ENCODE measurements at places on chromosomes 11 and 22. TPM values are rescaled to one million over a fixed set of nuclear protein-coding genes. Genes with fewer than 3 reads are reported as not detected.

DNA sequence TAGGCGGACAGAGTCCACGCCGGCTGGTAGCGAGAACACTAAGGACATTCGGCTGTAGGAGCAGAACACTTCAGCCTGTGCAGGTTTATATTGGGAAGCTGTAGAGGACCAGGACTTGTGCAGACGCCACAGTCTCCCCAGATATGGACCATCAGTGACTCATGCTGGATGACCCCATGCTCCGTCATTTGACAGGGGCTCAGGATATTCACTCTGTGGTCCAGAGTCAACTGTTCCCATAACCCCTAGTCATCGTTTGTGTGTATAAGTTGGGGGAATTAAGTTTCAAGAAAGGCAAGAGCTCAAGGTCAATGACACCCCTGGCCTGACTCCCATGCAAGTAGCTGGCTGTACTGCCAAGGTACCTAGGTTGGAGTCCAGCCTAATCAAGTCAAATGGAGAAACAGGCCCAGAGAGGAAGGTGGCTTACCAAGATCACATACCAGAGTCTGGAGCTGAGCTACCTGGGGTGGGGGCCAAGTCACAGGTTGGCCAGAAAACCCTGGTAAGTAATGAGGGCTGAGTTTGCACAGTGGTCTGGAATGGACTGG, 17.2 kb downstream of the P2RY2 start:
- H3K27me3 ChIP-seq: no peaks in the 10 kb centered on the region
- no peak overlapping the region for H3K4me3 ChIP-seq
- H3K4me1 ChIP-seq: peaks cover 15% of the 10 kb centered on the region
- H3K27ac ChIP-seq: no peak overlapping the region
- H3K36me3 ChIP-seq: no peaks in the 10 kb centered on the region

MS4A12 gene
- total RNA-seq: not detected

DNA sequence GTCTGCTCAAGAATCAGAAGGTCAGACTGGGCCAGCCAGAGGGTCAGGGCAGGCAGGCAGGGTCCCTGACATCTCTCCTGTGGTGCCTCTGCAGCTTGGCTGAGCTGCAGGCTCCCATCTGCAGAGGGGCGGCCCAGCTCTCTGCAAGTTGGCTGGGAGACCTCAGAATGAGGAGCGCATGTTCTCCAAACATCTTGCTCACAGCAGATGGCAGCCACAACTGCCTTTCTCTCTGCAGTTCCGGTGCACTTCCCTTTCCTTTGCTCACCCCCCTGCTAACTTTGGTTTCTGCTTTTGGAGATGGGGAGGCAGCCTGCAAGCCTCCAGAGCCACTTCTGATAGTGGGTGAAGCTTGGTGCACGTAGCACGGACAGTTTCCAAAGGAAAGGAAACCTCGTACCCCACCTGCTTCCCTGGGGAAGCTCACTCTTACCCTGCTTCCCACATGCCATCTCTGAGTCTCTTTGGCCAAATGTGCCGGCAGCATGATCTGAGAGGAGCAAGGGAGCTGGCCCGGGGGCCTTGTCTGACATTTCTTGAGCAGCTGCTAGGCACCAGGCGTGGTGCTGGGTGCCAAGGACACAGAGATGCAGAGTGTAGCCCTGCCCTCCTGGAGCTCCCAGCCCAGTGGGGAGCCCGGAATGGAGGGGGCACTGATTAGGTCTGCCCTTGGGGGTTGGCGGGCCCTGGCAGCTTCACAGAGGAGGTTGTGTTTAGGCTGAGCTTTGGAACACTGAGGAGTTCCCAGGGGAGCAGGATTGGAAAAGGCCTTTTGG, 18.2 kb downstream of the DAGLA start:
- H3K27me3 ChIP-seq: no peaks in the 10 kb centered on the region
- H3K36me3 ChIP-seq: peaks cover 21% of the 10 kb centered on the region
- H3K27ac ChIP-seq: peak overlapping the region; percentile 87
- no peak overlapping the region for H3K4me3 ChIP-seq
- no peak for DNase-seq

DNA sequence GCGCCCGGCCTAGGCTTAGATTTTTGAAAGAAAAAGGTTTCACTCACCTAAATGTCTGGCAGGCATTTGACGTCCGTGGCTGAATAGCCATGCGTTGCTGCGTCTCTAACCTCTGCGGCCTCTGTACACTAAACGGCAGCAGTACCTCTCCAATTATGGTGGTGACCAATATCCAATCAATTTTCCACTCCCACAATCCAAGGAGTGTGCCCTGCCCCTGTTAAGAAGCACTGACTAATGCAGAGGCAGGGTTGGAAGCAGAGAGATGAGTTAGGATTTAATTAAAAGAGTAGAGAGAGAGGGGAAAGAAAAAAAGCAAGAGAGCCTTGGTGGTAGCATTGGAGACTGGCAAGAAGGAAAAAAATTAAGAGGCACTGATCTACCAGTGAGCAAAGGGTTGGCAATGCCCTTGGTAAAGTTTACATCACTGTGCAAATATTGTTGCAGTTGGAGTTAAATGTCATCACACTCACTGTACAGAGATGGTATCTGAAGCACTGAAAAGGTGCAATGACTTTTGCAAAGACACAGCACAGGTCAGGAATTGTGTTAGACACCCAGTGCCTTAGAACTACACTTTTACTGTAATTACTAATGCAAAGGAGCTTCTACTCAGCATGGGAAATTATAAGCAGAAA, 526.7 kb downstream of the NTM start:
- H3K4me3 ChIP-seq: no peak overlapping the region
- H3K27ac ChIP-seq: no peak overlapping the region
- H3K36me3 ChIP-seq: no peaks in the 10 kb centered on the region
- no peak for DNase-seq

DNA sequence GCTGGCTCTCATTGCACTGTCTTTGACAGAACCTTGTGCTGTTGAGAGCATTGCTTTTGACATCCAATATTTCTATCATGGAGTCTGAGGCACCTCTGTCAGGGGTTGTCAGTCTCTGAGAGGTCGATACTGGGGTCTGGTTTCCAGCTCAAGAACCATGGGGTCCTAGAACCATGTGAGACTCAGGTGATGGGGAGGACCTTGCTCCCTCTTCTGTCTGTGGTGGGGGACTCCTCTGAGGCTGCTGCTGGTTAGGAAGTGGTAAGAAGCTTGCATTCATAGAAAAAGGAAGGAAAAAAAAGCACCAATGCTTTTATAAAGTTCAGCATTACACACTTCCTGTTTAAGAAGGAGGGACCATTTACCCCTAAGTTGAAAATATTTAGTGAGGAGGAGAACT, 91.8 kb upstream of the CD44 start:
- H3K36me3 ChIP-seq: no peaks in the 10 kb centered on the region
- no peak overlapping the region for H3K4me3 ChIP-seq
- no peaks in the 10 kb centered on the region for H3K27me3 ChIP-seq

GRCh38 chr22:38860283-38861169, 11.5 kb downstream of the CBX6 start:
- H3K36me3 ChIP-seq: peaks cover 51% of the 10 kb centered on the region
- H3K4me1 ChIP-seq: peaks cover 14% of the 10 kb centered on the region
- no peaks in the 10 kb centered on the region for H3K27me3 ChIP-seq
- H3K27ac ChIP-seq: peak overlapping the region; percentile 56
- H3K4me3 ChIP-seq: peak overlapping the region; percentile 15
- DNase-seq: peak; percentile 45

GRCh38 chr11:34264303-34265110, 93.3 kb downstream of the ABTB2 start:
- no peak overlapping the region for H3K4me3 ChIP-seq
- H3K27ac ChIP-seq: peak overlapping the region; percentile 98
- no peaks in the 10 kb centered on the region for H3K27me3 ChIP-seq
- H3K4me1 ChIP-seq: peaks cover 56% of the 10 kb centered on the region
- peaks cover 27% of the 10 kb centered on the region for H3K36me3 ChIP-seq

DNA sequence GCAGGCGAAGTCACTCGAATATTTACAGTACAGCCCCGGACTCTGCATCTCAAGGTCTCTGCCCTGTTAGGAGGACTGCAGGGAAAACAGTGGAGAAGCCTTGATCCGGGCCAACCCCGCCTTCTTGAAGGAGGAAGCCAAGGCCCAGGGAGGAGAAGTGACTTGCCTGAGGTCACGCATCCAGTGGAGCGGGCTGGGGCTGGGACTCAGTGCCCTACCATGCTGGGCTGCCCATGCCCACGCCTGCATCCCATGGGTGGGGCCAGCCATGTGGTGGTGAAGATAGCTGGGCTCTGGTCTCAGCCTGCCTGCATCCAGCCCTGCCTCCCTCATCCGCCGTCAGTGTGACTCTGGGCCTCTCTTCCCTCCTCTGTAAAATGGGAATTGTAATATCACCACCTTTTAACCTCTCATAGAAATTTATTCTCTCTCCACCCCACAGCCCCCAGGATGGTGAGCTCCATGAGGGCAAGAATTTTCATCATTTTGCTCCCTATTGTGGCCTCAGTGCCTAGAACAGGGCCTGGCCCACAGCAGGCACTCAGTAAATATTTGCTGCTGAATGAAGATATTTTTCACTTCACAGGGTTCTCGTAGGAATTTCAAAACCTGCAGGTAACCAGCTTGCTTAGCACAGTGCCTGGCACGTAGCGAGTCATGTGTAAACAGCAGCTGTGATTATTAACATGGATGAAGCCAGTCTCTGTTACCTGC, 57.3 kb downstream of the OTOG start:
- H3K4me1 ChIP-seq: peaks cover 8% of the 10 kb centered on the region
- H3K27ac ChIP-seq: no peak overlapping the region
- DNase-seq: no peak
- H3K27me3 ChIP-seq: peaks cover 60% of the 10 kb centered on the region
- H3K4me3 ChIP-seq: no peak overlapping the region

DNA sequence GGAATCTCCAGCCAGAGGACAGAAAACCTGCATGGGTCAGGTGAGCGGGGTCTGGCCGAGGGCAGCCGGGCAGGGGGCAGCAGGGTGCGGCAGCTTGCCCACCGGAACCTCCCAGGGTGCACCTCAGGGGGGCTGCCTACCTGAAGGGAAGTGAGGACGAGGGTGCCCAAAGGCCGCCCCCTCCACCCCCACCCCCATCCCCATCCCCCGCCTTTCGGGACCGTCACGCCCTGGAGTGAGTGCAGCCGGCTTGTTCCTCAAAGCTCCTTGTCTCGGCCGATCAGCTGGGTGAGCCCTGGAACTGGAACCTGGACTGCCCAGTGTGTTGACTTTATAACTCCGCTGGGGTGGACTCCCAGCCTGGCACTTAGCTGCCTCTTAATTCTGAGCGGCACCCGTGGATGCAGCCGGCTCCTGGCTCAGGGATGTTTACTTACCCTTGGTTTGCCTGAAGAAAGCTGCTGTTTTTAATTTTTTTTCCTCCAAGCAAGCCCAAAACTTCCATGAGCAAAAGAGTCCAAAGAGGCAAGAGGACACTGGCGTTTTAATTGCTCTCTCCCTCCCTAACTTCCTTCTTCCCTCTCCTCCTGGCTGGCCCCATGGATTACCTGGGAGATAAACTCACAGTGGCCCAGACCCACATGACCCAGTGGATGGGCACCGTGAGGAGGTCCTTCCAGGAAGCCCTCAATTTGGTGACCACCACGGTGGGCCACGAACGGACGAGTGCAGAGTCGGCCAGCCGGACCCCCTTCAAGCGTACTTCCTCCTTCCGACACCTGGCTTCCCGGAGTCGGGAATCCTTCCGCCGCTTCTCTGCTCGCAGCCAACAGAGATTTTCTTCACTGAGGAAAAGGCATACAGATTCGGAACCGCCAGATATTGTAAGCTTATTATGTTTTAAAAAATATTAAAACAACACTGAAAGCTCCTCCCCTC, 87.8 kb upstream of the CRYBB3 start:
- H3K4me1 ChIP-seq: peaks cover 40% of the 10 kb centered on the region
- H3K27ac ChIP-seq: peak overlapping the region; percentile 100
- peak overlapping the region; percentile 88 for H3K4me3 ChIP-seq

- peaks cover 9% of the 10 kb centered on the region for H3K4me1 ChIP-seq
- no peak overlapping the region for H3K27ac ChIP-seq
- H3K36me3 ChIP-seq: no peaks in the 10 kb centered on the region
- H3K27me3 ChIP-seq: no peaks in the 10 kb centered on the region
Observed at GRCh38 chr11:15711311-15711710, 596.6 kb downstream of the INSC start.

DNA sequence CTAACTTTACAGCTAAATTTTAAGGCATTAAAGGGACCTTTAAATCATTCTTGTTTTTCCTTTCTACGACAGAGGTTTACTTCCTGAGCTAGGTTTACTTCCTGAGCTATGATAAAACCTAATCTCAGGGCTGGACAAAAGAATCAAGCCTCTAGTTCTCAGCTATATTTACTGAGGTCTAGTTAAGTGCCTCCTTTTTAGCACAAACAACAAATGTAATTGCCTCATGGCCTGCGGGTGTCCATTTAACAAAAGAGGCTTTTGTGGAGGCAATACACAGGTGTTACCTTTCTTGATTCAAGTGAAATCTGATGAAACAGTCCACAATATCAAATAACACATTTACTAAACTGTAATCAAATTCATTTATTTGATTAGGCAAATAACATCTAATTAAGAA, 67.3 kb downstream of the IMMP1L start:
- H3K36me3 ChIP-seq: no peaks in the 10 kb centered on the region
- DNase-seq: no peak
- no peaks in the 10 kb centered on the region for H3K4me1 ChIP-seq
- H3K4me3 ChIP-seq: no peak overlapping the region
- no peaks in the 10 kb centered on the region for H3K27me3 ChIP-seq
- H3K27ac ChIP-seq: no peak overlapping the region

HPX gene
- total RNA-seq: 0.45 TPM

- no peak overlapping the region for H3K27ac ChIP-seq
- H3K36me3 ChIP-seq: peaks cover 5% of the 10 kb centered on the region
- DNase-seq: no peak
- peaks cover 9% of the 10 kb centered on the region for H3K27me3 ChIP-seq
- no peaks in the 10 kb centered on the region for H3K4me1 ChIP-seq
Observed at GRCh38 chr11:2516276-2517015, 71.6 kb downstream of the KCNQ1 start.

GRCh38 chr22:37146051-37146385, 3.7 kb downstream of the IL2RB start:
- H3K4me1 ChIP-seq: peaks cover 12% of the 10 kb centered on the region
- no peak overlapping the region for H3K4me3 ChIP-seq

CXCR5 gene
- total RNA-seq: not detected

- no peaks in the 10 kb centered on the region for H3K4me1 ChIP-seq
- no peak overlapping the region for H3K27ac ChIP-seq
- H3K36me3 ChIP-seq: peaks cover 37% of the 10 kb centered on the region
- H3K27me3 ChIP-seq: no peaks in the 10 kb centered on the region
Observed at GRCh38 chr22:37630839-37631435, 8.5 kb upstream of the SH3BP1 start.

KLHL35 gene
- 1.3 TPM for total RNA-seq

DNA sequence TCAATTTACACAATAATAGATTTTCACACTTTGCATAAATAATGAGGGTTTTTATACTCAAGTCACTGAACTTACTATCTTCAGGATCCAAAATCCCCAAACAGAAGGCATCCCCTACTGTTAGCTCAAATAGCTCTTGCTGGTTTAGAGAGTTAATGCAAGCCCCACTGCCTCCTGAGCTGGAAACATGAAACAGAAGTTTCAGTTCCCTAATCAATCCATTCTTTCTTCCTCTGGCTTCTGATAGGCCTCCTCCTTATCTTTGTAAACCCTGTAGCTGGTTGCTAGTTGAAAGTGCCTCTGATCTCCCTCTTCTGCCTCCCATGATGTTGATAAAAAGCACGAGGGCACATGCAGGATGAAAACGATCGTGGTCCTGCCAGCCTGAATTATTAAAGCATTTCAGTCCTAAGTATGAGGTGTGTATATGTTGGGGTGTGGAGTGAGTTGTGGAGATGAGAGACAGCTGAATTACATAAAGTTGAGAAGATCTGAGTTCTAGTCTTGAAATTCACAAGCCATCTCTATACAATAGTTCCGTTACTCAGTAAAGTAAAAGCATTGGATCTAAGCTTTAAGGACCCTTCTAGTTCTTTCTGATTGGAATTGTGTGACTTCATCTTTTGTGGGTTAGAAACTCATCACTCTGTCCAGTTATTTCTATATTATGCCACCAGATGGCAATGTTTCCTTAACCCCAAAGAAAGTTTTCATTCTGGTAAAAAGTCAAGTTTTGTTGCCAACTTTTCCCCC, 35.0 kb upstream of the EHF start:
- peaks cover 70% of the 10 kb centered on the region for H3K4me1 ChIP-seq
- H3K27ac ChIP-seq: peak overlapping the region; percentile 46
- H3K36me3 ChIP-seq: no peaks in the 10 kb centered on the region
- H3K27me3 ChIP-seq: no peaks in the 10 kb centered on the region
- peak overlapping the region; percentile 16 for H3K4me3 ChIP-seq
